Thymus (tissue), 14 donors: ENCODE measurements at places on chromosomes 4 and X.

- DNase-seq: no peak
Measured at GRCh38 chr4:153483432-153484418, 17.6 kb downstream of the TMEM131L start.

- no peak for DNase-seq
Measured at GRCh38 chrX:115650449-115650848, 89.5 kb downstream of the PLS3 start.

DNA sequence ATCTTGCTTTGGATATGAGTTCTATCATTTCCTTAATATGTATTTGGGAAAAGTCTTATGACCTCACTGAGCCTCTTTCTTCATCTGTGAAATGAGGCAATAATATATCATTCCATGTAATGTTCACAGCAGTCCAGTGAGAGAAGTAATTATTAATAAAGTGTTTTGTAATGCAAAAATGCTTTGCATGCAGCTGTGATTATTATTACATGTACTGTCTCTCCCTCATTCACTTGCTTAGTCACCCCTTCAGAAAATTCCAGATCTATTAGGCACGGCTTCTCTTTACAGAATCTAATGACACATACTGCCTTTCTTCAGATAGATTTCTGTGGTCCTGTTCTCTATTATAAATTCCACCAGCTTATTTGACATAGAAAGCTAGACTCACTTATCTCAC, 53.5 kb upstream of the FGF13 start:
- DNase-seq: no peak

- peak; percentile 67 for DNase-seq
Measured at GRCh38 chr4:88818631-88819470, 121.2 kb upstream of the NAP1L5 start.

DNA sequence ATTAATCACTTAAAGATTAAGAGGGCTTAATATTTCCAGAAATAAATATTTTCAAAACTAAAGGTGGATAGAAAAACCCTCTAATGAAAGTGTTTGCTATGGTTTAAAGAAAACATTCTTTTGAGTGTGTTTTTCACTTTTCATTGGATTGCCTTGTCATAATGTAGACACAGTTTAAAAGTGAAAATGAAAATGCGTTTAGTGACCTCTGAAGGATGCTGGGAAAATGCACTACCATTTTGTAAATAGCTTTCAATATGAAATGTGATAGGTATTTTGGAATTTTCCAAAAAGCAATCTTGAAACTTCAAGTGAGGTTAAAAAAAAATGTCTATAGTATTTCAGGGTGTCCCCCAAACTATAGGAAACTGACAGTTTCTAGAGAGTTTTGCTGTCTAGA, 642.2 kb downstream of the C4orf33 start:
- no peak for DNase-seq

DNA sequence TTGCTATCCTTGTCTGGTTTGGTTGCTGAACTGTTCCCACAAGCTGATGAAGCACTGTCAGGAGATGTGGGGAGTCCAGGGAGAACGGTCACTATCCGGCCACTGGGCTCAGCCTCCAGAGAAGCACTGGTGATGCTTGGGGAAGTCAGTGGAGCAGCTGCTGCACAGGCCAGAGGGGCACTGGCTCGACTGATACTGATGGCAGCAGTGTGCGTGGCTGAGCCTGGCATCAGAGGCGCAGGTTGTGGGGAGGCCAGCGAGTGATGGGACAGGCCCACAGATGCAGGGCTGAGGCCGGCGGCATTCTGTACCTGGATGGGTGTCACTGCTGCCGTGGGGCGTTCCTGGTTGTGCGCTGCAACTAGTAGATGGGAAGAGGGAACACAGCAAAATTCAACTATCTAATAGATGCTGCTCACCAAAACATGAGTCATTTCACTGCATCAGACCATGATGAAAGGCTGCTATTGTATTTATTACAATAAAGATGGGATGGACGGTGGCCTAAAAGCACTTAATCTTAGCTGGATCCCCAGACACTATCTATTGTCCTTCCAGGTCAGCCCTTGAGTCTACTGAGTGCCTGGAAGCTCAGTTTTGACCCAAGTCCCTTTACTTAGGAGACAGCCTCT, 106.3 kb upstream of the CBR4 start:
- DNase-seq: no peak

GRCh38 chr4:128868758-128869157, 59.3 kb downstream of the JADE1 start:
- DNase-seq: no peak

DNA sequence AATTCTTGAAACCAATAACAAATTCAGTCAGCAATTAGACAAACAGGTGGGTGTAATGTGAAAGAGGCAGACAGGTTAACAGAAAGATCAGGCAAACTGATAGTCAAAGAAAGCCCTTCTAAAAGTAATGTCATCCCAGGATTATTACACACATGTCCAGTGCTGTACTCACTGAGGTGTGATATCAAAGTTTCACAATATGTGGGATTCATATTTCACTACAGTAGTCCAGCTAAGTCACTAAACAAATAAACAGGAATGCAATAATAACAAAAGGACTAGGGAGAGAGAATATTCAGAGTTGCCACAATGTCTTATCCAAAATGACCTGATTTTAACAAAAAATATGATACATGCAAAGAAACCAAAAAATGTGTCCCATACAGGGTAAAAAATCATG, 787.5 kb downstream of the FSTL5 start:
- DNase-seq: no peak

GRCh38 chrX:133285341-133285740, 67.2 kb upstream of the TFDP3 start:
- DNase-seq: no peak

GRCh38 chr4:104462641-104463040, 32.1 kb downstream of the CXXC4 start:
- no peak for DNase-seq

GRCh38 chr4:34271479-34272355, 1972.6 kb downstream of the ARAP2 start:
- DNase-seq: no peak

- no peak for DNase-seq
Measured at GRCh38 chrX:108732630-108733321, 3.6 kb downstream of the IRS4 start.

DNA sequence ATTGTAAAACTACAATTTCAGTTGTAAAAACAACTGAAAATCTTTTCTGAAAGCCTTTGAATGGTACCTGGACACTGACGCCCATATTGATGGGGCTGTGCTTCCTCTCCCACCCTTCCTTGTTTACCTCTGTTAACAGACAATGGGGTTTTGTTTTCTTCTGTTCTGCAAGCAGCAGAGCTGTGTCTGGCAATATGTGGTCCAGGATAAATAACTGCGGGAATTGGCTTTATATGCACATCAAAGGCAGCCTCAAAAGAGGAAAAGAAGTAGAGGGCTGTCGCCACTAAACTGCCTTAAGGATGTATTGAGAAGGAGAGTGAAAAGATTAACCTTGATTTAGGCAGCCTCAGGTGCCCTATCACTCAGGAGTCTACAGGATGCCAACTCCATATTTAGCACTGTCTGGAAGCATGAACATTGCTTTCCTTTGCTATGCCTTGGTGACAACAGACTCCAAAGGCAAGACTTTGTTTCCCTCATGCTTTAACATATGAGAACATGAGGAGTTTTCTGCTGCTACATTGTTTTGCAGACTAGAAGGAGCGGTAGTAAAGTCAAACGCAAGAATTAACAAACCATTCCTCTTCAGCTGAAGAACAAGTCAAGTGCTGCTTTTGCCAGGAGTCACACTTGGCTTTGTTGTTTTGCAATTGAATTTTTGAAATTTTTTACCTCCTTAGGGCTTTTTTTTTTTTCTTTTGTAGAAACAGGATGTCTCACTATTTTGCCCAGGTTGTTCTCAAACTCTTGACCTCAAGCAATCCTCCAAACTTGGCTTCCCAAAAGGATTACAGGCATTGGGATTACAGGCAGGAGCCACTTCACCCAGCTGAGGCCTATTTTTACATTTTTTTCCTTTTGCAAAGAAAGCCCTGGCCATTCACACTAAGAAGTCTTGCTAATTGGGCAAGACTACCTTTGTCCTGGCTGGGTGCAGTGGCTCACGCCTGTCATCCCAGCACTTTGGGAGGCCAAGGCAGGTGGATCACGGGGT, 3.0 kb downstream of the IL21 start:
- no peak for DNase-seq

DNA sequence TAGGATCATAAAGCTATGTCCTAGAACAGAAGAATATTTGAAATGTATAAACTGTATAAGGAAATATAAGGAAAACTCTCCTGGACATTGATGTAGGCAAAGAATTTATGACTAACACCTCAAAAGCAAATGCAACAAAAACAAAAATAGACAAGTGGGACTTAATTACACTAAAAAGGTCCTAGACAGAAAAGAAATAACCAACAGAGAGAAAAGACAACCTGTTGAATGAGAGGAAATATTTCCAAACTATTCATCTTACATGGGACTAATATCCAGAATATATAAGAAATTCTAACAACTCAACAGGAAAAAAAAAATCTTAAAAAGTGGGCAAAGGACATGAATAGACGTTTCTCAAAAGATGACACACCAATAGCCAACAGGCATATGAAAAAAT, 54.4 kb upstream of the PRDX4 start:
- DNase-seq: no peak

DNA sequence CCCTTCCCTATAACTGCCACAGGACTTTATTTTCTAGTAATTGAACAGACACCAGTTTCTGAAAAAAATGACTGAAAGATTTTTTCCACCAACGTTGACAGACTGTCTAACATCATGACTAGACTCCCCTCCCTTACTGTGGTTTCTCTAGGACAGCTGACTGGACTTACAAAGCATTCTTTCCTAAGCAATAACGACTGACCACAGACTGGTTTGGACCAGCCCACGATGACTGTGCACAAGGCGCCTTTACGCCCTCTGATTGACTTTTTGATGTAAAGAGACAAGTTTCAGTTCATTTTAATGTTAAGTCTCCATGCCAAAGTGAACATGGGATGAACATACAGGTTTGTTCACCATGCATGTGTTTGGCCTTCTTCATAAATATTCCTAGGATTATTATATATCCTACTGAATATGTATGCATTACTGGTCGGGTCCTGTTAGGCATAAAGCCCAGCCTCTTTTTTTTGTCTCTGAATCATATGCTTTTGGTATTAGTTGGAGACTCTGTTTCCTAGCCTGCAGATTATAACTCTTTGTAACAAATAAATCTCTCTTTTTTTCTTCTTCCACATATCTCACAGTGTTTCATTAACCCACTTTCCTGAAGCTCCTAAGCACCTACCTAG, 50.5 kb upstream of the UGT2B4 start:
- DNase-seq: no peak

DNA sequence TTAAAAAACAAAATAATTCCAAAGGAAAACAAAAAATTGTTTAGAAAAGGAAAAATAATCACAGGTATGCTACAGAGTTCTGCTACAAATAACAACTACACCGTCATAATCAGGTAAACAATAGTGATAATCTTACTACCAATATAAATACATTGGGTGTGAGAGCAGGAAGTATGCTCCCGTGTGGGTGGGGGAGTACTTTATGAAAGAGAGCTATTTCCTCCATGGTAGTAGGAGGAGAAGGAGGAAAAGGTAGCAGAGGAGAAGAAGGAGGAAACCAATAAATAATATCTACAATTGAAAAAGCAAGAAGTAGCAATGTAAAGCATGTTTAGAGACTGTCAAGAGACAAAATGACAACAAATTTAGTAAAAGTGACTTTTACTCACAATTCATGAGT, 35.1 kb downstream of the TEC start:
- no peak for DNase-seq

GRCh38 chrX:123835661-123836371, 24.0 kb upstream of the XIAP start:
- DNase-seq: no peak

DNA sequence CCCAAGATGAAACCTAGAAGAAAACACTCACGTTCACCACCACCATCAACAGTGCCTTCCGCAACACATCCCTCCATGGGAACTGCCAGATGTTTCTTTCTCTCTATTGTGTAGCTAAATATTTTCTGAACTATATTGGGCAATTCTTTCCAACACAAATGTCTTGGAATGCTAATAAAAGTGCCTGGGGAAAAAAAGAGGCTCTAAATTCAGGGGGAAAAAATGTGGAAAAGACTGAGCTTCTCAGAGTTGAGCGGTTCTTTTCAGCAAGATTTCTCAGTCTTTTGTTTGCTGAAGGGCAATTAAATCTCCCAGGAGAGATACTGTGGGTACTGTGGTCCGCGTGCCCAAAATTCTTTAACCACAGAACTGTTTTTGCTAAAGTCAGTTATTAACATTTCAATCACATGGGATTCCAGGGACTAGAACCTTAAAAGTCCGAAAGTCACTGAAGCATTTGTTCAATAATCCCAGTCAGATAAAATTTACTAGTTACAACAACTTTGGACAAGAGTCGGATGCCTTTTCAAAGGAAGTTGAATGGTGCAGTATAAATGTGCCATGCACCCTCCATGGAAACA, 51.9 kb upstream of the DHRSX start:
- DNase-seq: no peak

DNA sequence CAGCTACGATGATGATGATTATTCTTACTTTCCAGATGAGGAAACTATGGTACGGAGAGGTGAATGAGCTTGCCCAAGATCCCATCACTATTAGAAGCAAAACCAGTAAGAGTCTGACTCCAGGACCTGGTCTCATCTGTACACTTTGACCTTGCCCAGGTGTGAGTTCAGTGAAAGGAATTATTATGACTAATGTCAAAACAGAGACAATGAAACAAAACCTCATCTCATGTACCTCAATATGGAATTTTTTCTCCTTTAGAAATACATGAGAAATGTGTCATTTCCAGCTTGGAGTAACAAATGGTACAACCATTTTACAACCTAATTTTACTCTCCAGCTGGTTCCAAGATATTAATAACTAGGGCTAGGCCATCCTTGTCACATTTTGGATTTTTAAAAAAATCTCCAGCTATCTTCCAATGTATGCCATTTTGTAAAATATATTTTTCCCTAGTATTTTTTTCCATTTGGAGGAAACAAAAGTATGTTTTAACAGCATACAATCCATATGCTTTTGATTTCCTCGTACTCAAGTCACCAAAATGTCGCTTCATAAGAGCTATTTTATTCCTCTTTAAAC, 213.8 kb downstream of the PTTG2 start:
- DNase-seq: no peak

GRCh38 chr4:39083164-39083563, 21.1 kb downstream of the KLHL5 start:
- no peak for DNase-seq

GRCh38 chr4:40214038-40214437, 17.2 kb downstream of the RHOH start:
- DNase-seq: no peak
